ENCODE measurements at places on chromosomes 6 and 20.

DNA sequence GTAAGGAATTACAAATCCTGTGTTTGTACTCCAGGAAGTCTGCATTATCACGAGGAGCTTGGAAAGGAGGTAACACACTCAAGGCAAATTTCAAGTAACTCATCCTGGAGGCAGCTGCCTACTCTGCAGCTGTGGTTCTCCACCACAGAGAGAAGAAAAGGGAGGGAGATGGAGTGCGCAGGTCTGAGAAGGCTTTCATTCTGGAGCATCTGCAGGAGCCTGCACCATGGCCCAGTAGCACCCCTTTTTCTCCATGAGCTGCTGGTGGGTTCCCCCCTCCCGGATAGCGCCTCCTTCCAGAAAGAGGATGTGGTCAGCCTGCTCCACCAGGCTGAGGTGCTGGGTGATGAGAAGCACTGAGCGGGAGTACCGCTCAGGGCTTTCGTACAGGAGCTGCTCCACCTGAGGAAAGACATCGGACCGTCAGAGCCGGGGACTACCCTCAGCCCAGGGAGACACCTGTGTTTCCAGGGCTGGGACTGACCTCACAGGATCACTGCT, 1.6 kb upstream of the PSMB8 start:
- DNase-seq, result no peak

DNA sequence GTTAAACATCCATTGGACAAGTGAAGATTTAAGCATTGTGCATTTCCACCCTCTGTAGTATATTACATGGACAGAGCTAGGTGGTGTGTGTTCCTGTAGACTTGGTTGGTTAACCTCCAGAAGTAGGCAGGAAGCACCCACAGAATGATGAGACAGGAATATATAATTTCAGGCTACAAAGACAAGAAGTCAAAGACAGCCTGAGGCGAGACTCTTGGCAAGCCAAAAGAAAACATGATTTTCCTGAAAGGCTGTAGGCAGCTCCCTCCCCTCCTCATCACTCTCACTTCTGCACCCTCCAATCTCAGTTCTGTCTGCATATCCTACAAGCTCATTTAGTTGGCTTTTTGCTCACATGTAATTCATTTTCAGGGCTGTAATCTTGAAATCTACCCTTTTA, 110.0 kb upstream of the SLC35B3 start:
- DNase-seq, result no peak

GRCh38 chr6:98946879-98947410, 801 bp downstream of the FBXL4 start:
- no peak for DNase-seq

DNA sequence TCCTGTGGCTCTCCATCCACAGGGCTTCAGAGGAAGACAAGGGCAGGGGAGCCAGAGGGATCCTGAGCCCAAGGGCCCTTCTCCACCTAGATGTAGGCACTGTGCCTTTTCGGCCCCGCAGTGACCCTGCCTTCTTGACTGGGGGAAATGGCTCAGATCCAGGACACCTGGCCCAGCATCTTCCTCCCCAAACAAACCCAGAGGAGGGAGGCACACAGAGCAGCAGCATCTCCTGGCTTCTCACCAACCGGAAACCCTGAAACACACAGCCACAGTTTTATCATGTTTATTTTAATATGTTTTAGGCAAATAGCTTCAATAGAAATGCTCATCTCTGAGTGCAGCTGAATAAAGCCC, 84.5 kb upstream of the LRFN2 start:
- DNase-seq, result no peak

GRCh38 chr20:44805979-44806620, 4.2 kb downstream of the RIMS4 start:
- peak; percentile 75 for DNase-seq

DNA sequence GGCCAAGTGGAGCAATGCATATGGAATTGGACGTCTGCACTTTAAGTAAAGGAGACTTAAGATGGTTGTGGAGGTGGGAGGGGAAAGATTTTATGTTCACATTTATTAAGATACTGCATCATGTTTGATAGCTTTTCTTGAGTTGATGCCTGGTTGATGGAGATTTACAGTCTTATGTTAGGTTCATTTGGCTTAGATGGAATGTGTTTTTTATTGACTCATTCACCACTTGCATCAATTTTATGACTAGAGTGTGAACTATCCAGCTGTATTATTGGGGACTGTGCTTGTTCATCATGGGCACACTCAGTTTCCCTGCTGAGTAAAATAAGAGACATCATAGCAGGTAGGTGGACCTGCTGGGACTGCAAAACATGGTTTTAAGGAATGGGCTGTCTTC, 91.2 kb upstream of the SCP2D1 start:
- DNase-seq, result no peak

DNA sequence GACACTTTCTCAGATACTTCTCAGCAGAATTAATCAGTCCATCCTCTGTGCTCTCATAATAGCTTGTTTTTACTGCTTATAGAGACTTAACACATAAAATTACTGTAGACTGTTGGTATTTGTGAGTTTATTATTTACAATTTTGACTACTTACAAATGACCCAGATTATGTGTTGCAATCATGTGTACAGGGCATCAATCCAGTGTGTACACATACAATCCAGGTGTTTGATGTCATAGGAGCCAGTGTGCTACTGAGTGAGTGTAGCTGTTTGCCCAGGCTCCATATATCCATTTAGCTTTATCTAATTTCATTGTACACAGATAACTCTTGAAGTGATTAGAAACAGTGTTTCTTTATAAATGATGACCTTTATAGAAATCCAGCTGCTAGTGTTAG, 31.3 kb downstream of the TRMT11 start:
- no peak for DNase-seq

DNA sequence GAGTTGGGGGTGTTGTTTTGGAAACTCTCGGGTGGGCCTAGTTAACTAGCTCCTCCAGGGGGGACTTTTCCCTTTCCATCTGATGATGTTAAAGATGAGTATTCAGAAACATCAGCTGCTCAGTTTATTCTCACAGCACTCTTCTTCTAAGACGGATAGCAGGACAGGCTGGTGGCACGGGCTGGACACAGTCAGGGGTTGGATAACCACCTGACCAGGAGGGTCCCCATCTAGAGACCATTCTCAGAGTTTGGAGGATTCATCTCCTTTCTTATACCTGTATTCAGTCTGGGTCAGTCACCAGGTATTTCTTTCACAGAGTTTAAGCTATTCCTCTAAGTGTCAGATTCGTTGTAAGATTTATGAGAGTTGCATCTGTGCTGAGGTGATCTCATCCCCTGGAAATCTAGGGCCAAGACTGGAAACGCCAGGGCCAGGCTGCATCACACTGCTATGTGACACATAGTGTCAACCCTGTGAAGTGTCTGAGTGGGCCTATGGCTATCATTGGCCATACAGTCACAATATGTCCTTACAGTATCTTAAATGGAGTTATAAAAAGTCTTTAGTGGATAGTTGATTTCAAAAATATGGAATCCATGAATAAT, 111.7 kb downstream of the FAM50B start:
- no peak for DNase-seq

GRCh38 chr20:46826343-46826984, 68.2 kb upstream of the EYA2 start:
- peak; percentile 40 for DNase-seq

DNA sequence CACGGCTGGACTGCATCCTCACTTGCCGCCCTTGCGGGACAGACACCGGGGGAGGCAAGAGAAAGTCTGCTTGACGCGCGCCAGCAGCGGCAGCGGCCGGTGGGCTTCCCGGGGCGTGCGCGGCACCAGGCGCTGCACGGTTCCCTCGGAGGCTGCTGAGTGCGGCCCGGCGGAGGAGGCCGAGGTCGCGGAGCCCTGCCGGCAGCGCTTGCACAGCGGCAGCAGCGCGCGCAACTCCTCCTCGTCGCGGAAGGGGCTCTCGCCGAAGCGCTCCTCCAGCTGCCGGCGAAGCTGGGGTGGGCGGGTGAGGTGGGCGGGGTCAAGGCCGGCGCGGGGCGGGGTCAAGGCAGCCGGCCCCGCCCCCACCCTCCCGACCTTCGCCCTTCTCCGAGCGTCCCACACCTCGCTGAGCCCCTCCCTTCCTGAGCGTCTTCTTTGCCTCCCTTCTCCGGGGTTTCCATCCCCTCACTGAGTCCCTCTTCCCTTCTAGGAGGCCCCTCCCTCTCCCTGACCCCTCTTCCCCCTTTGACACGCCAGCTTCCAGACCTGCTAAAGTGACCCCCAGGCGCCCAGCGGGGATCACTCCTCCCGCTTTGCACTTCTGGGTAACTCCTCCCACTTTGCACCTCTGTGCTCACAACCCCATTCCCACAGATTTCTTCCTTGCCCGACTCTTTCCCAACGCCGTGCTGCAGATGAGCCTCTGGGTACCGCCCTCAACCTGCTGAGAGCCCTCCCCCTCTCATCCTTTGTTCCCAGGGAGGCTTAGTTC, 8.8 kb downstream of the DUSP15 start:
- DNase-seq, result no peak

GRCh38 chr6:109671733-109672132, 19.3 kb downstream of the AK9 start:
- peak; percentile 25 for DNase-seq

- DNase-seq, result peak; percentile 74
Observed at GRCh38 chr6:14037402-14038277, 79.9 kb upstream of the CD83 start.

- DNase-seq, result no peak
Observed at GRCh38 chr6:125948455-125948854, 8.1 kb upstream of the HINT3 start.

GRCh38 chr6:156880913-156881312, 103.7 kb downstream of the ARID1B start:
- no peak for DNase-seq

DNA sequence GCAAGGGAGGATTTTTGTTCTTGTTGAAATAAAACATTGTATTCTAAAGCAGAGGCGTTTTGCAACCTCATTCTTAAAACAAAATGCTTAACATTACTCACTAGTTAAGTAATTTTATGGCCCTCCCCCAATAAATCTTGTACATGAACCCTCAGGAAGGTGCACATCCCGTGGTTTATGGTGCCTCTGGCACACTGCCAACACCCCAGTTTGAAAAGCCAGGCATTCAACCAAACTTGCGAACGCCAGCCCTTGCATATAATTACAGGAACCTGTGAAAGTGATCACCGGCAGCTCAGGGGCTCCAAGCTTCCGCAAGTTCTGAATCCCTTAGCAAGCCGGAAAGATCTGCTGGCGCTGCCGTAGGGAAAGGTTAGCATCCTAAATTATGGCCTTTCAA, 1109.0 kb upstream of the FLRT3 start:
- DNase-seq, result no peak

Measured in stromal cell of bone marrow (primary cell).